ENCODE measurements at places on chromosomes 7 and 10.

DNA sequence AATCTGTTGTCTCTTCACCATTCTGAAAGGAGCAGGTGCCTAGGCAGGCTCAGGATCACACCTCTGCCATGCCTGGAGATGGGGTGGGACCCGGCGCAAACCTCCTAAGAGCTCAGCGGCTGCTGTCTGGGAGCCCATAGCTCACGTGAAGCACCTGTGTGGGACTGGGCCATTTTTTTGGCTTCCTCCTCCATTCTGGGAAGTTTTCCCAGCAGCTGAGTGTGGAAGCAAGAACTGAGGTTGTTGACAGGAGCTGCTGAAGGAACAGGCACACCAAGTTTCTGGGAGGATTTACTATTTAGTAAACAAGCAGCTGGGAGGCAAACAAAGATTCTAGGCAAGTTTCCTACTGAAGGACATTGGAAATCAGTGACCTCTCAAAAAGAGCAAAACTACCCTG is 77.3 kb downstream of the FAM13C start:
- DNase-seq: no peak

GRCh38 chr7:67683628-67684027 is 687.0 kb downstream of the TYW1 start:
- DNase-seq: no peak

DNA sequence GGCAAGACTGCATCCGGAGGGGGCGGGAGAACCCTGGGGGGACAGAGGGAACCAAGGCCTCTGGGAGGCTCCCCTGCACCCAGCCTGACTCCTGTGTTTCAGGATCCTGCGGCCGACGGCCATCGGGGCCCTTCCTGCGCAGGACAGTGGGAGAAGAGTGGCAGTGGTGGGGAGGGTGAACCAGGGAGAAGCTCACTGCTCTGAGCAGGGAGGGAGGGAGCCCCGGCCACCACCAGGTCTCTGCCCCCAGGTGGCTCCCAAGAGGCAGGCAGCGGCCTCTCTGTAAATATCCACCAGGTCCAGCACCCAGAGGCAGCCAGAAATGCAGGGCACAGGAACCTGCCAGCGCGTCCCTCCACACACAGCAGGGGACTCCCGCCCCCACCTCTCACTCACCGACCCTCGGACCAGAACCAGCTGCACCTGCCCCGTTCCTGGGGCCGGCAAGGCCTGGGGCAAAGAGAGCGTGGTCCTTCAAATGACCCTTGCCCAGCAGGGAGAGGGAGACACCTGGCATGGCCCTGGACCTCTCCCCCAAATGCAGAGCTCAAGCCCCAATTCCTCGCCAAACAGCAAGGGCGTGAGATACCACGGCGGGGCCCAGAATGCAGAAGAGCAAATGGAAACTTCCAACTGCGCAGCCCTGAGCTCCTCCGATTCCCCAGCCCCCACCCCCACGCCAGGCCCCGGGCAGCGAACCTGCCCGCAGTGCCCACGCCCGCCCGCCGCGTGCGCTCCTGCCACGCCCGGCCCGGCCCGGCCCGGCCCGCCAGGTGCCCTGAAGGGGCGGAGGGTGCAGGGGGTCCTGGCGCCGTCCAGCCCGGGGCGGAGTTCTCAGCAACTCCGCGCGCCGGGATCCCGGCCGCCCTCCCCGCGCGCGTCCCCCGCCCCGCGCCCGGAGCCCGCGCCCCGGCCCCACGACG is 805 bp downstream of the RASGEF1A start:
- peak; percentile 71 for DNase-seq

GRCh38 chr7:157502701-157503111 is 165.9 kb downstream of the DNAJB6 start:
- DNase-seq: peak; percentile 54

- DNase-seq: peak; percentile 88
Measured at GRCh38 chr10:3668276-3668965, 116.6 kb downstream of the KLF6 start.

- DNase-seq: no peak
Measured at GRCh38 chr7:139827042-139827441, 2.0 kb upstream of the TBXAS1 start.

DNA sequence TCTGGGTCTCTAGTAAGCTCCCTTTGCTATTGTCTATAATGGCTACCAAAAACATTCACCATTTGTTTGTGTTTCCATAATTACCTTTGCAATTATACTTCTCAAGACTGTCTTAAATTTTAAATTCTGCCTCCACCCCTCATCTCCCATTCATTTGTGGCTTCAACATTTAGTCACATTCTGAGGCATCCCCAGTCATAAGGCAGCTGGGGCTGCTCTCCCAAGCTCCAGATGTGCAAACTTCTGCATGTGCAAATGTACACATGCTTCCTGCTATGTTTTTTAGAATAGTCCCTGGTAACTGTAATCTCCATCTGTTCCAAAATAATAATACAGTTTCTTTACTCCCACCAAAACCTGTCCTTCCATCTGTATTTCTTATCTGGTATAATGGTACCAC is 97.3 kb downstream of the CDK6 start:
- DNase-seq: no peak

- DNase-seq: no peak
Measured at GRCh38 chr10:12416344-12417050, 67.2 kb downstream of the CAMK1D start.

- DNase-seq: no peak
Measured at GRCh38 chr7:50699143-50699542, 83.6 kb downstream of the GRB10 start.

DNA sequence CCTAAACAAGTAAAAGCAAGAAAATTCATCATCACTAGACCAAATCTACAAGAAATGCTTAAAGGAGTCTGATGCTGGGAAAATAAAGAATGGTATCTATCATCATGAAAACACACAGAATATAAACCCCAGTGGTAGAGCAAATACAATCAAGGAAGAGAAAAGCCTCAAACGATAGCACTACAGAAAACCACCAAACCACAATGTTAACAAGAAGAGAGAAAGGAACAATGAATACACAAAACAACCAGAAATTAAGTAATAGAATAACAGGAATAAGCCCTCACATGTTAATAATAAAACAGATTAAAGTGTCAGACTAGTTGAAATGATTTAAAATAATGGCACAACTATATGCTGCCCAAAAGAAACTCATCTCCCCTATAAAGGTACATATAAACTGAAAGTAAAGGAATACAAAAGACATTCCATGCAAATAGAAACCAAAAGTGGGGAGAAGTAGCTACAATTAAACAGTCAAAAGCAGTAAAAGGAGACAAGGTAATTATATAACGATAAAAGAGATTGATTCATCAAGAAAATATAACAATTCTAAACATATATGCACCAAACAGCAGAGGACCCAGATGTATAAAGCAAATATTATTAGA is 77.3 kb downstream of the JMJD1C start:
- no peak for DNase-seq
